ENCODE measurements at places on chromosomes 1 and 21. TPM values are rescaled to one million over a fixed set of nuclear protein-coding genes. Genes with fewer than 3 reads are reported as not detected.

Gene GNAT2
- total RNA-seq: not detected

Gene F5
- total RNA-seq: under 0.01 TPM

Gene CR1
- not detected for total RNA-seq

Gene CCT8
- 187 TPM for total RNA-seq

Gene RPTN
- total RNA-seq: not detected

Gene PGLYRP3
- total RNA-seq: not detected

Gene OR2L2
- total RNA-seq: not detected

Gene BGLAP
- total RNA-seq: 0.23 TPM

Gene TMEM35B
- 23.3 TPM for total RNA-seq

Gene CYP4B1
- not detected for total RNA-seq

Gene ANGPTL7
- total RNA-seq: not detected

Gene RNF223
- not detected for total RNA-seq

Gene ZBTB8OS
- total RNA-seq: 47.3 TPM

Gene PACC1
- 9.7 TPM for total RNA-seq

Gene RGS18
- not detected for total RNA-seq

Gene DISC1
- total RNA-seq: 6.1 TPM

Gene TNFRSF4
- total RNA-seq: not detected

Gene HLX
- total RNA-seq: 3.3 TPM

Gene ZYG11A
- total RNA-seq: 0.15 TPM

Gene THEM5
- not detected for total RNA-seq

Gene RPE65
- not detected for total RNA-seq

Gene CASZ1
- not detected for total RNA-seq

Gene MEF2D
- 4.3 TPM for total RNA-seq

Gene KRTAP26-1
- not detected for total RNA-seq

Gene PCSK9
- 0.90 TPM for total RNA-seq

Gene KIAA0040
- total RNA-seq: 0.47 TPM

Gene PPP1R8
- 44.0 TPM for total RNA-seq

Gene MAP1LC3C
- 0.70 TPM for total RNA-seq

Gene INKA2
- total RNA-seq: 1.1 TPM

Gene ZSWIM5
- 0.68 TPM for total RNA-seq

Gene TNFRSF8
- 0.23 TPM for total RNA-seq

Gene BARHL2
- not detected for total RNA-seq

Gene LAMB3
- 5.6 TPM for total RNA-seq

Gene MCOLN3
- total RNA-seq: under 0.01 TPM

Gene FLG2
- not detected for total RNA-seq

Gene ZNF683
- not detected for total RNA-seq

Gene BATF3
- total RNA-seq: 0.60 TPM

Gene HMGB4
- not detected for total RNA-seq

Gene TEX35
- total RNA-seq: not detected

Gene BMP8B
- not detected for total RNA-seq

Gene ZNHIT6
- 19.5 TPM for total RNA-seq

Gene S100A16
- total RNA-seq: 375 TPM

Gene PDPN
- total RNA-seq: 51.0 TPM

Gene HES4
- 1.9 TPM for total RNA-seq

Gene MYCBP
- 2.0 TPM for total RNA-seq

Gene FCGR1A
- not detected for total RNA-seq

Gene CDCA8
- 1.9 TPM for total RNA-seq

Gene ETNK2
- total RNA-seq: 1.1 TPM

Gene UBASH3A
- not detected for total RNA-seq

Gene FAM163A
- not detected for total RNA-seq

Gene PCP4L1
- total RNA-seq: not detected

Gene SNIP1
- 15.6 TPM for total RNA-seq

Gene ZNF593OS
- not detected for total RNA-seq

Gene WLS
- 61.0 TPM for total RNA-seq

Gene KIF2C
- 1.8 TPM for total RNA-seq

Gene CLDN8
- not detected for total RNA-seq

Gene UBE2U
- total RNA-seq: not detected

Gene SOX13
- total RNA-seq: 6.5 TPM

Measured in smooth muscle cell of the coronary artery (primary cell).